ENCODE measurements at places on chromosomes 3 and 15.

DNA sequence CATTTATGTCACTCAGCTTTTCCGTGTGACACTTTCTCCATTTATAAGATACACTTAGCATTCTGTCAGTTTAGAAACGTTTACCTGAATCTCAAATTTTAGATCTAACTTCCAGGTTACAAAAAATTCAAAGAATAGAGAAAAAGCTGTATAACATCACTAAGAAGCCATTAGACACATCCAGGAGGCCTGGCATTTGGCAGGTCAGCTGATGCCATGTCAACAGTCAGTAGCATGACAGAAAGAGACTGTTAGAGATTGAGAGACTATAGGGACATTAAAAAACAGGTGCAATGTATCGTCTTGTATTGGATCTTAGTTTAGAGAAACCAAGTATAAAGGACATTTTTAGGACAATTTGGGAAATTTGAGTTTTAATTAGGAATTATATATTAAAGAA, 53.4 kb upstream of the ATOSA start:
- no peak for DNase-seq

DNA sequence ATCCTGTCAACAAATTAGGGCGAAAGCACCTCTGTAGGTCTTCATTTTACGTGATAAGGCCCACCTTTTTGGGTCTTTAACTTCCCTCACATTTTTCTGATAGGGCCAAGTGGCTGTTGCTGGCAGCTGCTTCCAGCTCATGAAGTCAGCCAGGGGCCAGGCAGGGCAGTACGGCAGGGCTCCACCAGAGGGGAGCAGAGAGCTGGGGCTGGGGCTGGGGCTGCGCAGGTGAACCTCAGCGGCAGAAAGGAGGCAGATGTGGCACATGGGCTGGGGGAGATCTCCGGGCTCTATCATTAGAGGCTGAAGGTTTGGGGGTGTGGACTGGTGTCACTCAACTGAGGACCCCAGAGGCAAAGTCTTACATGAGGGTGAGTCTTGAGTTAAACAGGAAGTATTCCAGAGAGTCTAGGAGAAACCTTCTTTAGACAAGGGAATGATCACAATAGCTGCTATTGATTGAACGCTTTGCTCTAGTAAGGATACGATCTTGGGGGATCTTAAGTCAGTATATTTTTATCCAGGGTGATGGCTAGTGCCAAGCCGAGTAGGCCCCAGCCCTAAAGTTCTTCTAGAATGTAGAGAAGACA, 62.8 kb upstream of the MEX3B start:
- DNase-seq: no peak

GRCh38 chr3:29334706-29335105, 53.8 kb downstream of the RBMS3 start:
- no peak for DNase-seq

GRCh38 chr3:194727435-194728128, 41.9 kb downstream of the FAM43A start:
- no peak for DNase-seq

DNA sequence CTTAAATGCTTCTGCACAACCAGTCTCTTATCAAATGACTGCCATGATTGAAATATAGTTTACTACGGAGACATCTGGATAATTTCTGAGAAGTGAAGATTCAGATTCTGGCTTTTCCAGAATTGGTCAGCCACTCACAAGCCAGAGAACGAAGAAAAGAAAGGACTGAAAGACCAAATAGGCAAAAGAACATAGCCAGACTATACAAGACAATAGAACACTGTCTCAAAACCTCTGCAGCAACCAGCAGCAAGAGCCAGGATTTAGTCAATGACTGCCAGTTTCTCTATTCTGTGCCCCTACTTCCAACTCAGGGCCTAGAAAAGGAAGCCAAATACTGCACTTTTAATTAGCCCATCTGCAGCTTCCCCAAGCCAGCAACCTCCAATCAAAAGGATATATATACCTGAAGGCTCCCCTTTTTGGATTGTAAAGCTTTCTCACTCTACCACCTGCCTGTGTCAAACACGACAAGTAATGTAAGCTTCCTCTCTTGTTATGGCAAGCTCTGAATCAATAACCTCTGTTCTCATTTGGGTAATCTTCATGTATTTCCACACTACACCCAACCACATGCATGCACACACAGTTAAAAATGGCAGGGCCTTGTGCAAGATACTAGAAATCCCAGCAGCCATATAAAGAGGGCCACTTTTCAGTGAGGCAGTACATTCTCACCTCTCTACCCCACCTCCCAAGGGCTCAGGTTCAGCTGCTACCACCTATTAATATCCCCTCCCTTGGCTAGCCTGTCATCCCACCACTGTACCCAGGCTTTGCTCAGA, 97.1 kb downstream of the ERC2 start:
- DNase-seq: no peak

- DNase-seq: no peak
These were observed 94.9 kb downstream of the ST6GAL1 start for GRCh38 chr3:187025254-187025655.

All from substantia nigra (tissue), 51 donors.